ENCODE measurements at places on chromosomes 2 and 18. TPM values are rescaled to one million over a fixed set of nuclear protein-coding genes. Genes with fewer than 3 reads are reported as not detected.

- DNase-seq, result no peak
Observed at GRCh38 chr2:206098471-206098870, 12.5 kb upstream of the INO80D start.

- DNase-seq, result no peak
Observed at GRCh38 chr2:132733094-132733493, 63.1 kb upstream of the LYPD1 start.

DNA sequence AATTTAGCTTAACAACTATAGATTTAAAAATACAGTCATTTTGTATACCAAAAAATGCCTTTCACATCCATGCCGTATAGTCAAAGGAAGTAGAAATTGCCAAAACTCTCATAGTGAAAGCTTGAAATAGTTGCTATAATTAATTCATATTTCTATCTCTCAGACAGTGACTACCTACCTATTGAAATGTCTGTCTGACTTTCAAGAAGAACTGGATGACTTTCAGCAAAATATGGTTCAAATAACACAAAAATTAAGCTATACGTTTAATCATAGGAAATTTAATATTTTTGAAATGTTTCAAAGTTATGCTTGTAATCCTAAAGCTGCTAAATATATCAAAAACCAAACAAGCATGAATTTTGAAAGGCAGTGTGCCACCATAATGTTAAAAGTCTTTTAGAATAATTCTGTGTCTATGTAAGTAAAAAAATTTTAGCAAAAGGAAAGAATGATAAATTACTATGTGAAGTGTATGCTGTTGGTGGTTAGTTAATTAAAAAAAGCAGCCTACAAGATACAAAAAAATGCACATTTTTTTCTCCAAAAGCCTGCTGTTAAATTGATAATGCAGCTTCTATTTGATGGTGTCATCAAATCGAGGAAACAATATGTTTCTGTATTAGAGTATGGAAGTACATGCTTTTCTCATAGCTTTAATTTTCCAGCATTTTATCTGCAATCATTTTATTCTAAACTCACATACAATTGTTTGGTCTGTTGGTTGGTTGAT lies 57.7 kb upstream of the ST6GAL2 start:
- DNase-seq, result no peak

DNA sequence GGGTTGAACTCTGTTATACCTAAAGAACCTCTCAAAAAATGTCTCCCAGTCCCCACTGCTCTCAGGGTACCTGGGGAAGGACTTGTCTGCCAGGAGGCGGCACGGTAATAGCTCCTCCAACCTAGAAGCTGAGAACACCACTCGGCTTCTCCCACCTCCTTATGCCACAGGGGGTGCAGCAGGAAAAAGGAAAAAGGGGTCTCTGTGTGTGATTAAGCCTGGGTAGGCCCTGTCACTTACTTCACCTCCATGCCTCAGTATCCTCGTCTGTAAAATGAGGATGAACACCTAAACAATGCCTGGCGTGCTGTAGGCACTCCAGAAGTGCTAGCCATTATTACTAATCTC lies 76.6 kb downstream of the EMX1 start:
- peak; percentile 12 for DNase-seq

Gene FBXO41
- polyA plus RNA-seq, result 4.4 TPM

Gene CUL3
- polyA plus RNA-seq, result 63.0 TPM

- DNase-seq, result no peak
Observed at GRCh38 chr2:54504866-54505265, 48.7 kb downstream of the SPTBN1 start.

Gene GALM
- polyA plus RNA-seq, result 41.4 TPM

GRCh38 chr2:62292190-62292589 lies 96.3 kb downstream of the B3GNT2 start:
- no peak for DNase-seq

Gene CRYBA2
- polyA plus RNA-seq, result 5.5 TPM

Gene NOL4
- polyA plus RNA-seq, result not detected

Gene CEP192
- 13.8 TPM for polyA plus RNA-seq

GRCh38 chr2:84386336-84387040 lies 72.6 kb downstream of the SUCLG1 start:
- DNase-seq, result no peak

DNA sequence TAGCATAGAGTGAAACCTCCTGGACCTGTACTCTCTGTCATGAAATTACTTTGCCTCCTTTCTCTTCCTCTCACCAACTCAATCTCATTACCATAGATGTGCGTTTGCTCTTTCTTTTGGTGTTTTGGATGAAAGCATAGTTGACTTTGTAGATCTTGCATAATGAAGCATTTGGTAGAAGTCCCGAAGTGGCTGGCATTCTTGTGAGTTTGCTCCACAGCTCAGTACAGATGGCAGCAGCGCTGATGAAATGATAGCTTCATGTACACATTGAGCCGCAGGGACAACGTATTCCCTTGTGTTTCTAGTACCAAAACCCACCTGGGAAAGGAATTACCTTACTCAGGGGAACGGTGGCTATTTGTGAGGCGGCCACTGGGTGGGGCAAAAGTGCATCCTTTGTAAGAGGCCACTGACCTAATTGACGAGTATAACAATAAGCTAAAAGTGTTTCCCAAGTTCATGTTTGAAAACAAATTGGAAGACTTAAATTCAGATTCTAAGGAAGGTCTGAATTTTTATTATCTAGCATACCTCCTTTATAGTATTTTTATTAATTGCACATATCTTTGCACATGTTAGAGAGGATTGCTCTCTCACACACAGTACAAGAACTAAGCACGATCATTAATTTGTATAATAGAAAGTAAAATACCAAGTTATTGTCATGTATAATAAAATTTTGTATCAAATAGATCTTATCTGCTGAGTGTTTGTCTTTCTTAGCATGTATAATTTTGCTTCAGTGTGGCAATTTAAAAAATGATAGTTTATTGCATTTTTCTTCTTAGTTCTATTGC lies 25.4 kb upstream of the CDH7 start:
- DNase-seq, result no peak

Gene ANKRD30BL
- polyA plus RNA-seq, result not detected

DNA sequence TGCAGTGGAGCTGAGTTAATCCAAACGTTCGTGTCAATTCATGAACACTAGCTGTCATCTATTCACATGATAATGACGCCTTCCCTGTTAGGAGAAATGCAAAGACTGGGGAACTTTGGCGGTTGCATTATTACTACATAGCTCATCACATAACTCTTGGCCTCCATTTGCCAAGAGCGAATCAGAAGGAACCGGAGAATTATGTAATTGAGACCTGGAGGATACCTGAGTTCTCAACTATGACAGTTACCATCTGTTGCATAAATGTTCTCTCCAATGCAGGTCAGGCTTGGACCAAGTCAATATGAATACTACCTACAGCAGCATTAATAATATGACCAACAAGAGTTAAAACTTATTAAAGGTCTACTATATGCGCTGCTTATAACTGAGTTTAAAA lies 274.5 kb downstream of the CLIP4 start:
- DNase-seq, result no peak

Gene LIMS2
- polyA plus RNA-seq, result 17.4 TPM

DNA sequence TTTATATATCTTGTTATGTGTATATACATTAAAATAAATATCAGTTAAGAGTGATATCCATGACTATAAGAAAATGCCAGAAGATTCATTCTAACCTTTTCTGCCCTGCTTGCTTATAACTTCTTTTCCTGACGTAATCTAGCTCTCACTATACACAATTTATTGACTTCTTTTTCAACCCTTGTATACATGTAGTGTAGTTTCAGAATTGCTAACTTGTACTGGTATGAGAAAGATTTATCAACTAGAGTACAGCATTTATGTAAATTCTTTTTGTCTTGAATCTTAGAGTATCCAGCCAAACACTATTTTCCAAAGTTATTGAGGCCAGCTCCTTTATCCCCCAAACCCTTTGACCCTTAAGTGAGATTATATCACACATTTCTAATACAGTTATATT lies 798.0 kb upstream of the RAB6C start:
- no peak for DNase-seq

GRCh38 chr18:28952339-28952738 lies 775.4 kb upstream of the CDH2 start:
- no peak for DNase-seq

DNA sequence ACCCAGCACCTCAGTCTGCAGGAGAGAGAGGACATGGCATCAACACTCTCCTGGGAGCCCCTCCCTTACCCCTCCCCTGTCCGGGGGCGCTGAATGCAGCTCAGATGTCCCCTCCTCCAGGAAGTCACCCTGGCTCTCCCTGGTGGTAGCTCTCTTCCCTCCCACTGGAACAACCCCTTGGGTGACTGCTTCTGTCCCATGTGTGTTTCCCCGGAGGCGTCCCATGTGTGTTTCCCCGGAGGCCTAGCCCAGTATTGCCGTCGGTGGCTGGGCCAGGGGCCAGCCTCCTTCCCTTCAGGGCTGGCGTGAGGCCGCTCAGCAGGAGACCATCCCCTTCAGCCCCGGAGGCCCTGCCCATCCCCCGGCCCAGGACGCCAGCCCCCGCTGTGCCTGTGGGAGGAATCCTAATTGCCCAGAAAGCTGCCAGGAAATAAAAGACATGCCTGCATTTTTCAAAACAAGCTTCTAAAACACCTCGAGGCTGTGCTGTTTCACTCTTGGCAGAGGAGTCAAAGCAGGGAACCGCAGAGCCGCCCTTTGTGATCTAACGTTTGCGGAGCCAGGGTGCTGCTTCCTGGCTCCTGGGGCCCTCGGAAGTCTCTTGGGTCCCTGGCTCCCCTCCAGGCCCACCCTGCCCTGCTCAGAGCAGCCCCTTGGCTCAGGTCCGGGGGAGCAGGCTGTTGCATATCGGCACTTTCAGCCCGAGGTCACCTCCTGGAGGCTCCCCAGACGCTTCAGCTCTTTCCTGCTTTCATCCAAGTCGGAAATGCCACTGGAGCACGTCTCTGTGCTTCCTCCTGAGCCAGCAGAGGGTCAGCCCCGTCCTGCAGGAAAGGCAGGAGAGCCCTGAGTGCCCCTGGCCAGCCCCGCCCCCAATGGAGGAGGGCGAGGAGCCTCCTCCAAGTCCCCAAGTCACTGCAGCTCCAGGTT lies 11.4 kb downstream of the SNED1 start:
- DNase-seq, result peak; percentile 75

DNA sequence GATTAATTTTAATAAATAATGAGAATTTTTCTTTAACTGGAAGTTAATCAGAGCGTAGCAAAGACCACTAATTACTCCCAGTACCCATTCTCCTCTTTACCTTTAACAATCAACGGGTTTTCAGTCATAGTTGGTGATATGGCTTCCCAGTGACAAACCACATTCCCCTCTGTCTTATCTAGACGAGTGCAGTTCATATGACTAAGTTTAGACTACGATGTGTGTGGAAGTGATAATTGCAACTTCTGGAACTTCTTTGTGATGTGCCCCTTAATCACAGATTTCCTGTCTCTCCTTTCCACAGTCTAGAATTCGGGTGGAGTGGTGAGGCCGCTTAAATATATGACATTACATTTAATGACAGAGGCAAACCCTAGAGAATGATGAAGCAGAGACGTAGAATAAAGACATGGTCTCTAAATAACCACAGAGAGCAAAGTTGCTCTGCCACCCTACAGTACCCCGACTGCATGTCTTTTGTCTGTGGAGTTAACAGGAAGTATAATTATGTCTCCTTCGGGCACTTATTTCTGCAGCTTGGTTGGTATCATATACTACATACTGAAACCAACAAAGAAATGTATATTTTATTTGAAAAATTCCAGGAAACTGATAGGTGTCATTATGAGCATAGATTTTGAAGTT lies 693.3 kb upstream of the CDH7 start:
- DNase-seq, result no peak

GRCh38 chr18:63057707-63058106 lies 261.9 kb downstream of the BCL2 start:
- DNase-seq, result no peak

Gene CMPK2
- polyA plus RNA-seq, result 14.7 TPM

Gene PLEKHH2
- polyA plus RNA-seq, result 0.69 TPM

Gene SGPP2
- polyA plus RNA-seq, result 6.0 TPM

GRCh38 chr2:122697415-122697814 lies 942.0 kb downstream of the TSN start:
- DNase-seq, result no peak

GRCh38 chr2:56183643-56184499 lies at the start of gene CCDC85A:
Gene CCDC85A, plus strand, starts transcription at chr2:56183990. Its CDS starts 635 bp downstream, at chr2:56184625.
- DNase-seq, result peak; percentile 83

GRCh38 chr2:48480526-48480925 lies 49.4 kb upstream of the STON1 start:
- DNase-seq, result no peak

Gene MEP1B
- 1.6 TPM for polyA plus RNA-seq

All from sigmoid colon (tissue), 7 donors.